Posterior vena cava (tissue), 2 donors: ENCODE measurements at places on chromosomes 11 and 22. TPM values are rescaled to one million over a fixed set of nuclear protein-coding genes. Genes with fewer than 3 reads are reported as not detected.

The TANGO2 gene
- 31.1 TPM for total RNA-seq

DNA sequence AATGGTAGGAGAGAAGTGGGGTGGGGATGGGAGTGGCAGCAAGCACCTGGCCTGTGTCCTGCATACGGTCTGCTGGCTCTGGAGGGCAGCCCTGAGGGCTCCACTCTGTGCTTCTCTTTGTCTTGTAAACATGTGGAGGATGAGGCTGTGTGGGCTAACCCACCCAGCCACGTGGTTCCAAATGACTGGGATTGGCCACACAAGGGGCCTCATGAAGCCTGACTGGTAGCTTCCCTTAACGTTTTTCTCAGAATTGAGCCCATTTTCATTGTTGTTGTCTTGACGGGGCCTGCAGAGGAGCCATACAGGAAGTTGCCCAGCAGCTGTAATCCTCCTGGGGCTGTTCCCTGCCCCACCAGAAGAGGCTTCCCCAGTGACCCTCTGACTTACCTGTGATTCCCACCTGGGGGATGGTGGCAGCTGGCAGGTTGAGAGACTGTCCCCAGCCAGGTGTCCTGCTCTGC, 18.0 kb downstream of the DERL3 start:
- DNase-seq = no peak

GRCh38 chr11:33866936-33867335, 24.9 kb downstream of the LMO2 start:
- no peak for DNase-seq

The FAM83F gene
- not detected for total RNA-seq

The PLEKHB1 gene
- total RNA-seq = 2.8 TPM

DNA sequence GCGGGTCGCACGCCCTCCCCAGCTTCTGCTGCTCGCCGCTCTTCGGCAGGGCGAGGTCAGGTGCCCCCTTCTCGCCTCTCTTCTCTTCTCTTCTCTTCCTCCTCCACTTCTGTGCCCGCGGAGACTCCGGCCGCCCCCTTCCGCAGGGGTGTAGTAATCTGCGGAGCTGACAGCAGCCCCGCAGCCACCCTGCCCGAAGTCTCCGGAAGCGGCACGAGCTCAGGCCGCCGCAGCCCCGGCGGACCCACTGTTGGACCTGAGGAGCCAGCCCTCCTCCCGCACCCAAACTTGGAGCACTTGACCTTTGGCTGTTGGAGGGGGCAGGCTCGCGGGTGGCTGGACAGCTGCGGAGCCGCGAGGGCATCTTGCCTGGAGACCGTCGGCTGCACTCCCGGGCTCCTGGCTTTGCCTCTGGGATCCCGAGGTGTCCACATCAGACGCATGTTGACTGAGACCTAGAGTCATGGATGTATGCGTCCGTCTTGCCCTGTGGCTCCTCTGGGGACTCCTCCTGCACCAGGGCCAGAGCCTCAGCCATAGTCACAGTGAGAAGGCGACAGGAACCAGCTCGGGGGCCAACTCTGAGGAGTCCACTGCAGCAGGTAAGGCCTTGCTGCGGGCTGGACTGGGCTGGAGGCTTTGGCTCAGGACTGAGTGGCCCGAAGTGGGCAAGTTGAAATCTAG, 486 bp downstream of the STIM1 start:
- peak; percentile 89 for DNase-seq

GRCh38 chr11:126514061-126514693, 158.7 kb downstream of the ST3GAL4 start:
- DNase-seq = peak; percentile 37

DNA sequence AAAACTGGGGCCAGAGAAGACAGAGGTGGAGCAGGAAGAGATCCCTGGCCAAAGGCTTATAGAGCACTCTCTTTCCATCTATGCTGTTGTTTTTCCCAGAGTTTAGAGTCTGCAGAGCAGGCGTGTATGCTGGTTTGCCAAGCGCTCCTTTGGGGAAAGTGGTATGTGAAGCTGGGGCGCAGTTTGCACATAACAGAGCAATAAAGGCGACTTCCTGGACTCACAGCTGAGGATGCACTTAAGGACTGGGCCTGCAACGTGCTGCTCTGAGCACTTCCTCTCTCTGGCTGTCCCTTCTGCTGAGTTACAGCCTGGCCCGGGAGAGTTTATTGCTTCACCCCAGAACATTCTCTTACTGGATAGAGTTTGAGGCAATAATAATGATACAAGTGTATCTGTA, 41.7 kb downstream of the THAP12 start:
- DNase-seq = peak; percentile 92

GRCh38 chr22:28574159-28574788, 105.4 kb downstream of the TTC28 start:
- DNase-seq = no peak

The SAA1 gene
- total RNA-seq = 209 TPM

DNA sequence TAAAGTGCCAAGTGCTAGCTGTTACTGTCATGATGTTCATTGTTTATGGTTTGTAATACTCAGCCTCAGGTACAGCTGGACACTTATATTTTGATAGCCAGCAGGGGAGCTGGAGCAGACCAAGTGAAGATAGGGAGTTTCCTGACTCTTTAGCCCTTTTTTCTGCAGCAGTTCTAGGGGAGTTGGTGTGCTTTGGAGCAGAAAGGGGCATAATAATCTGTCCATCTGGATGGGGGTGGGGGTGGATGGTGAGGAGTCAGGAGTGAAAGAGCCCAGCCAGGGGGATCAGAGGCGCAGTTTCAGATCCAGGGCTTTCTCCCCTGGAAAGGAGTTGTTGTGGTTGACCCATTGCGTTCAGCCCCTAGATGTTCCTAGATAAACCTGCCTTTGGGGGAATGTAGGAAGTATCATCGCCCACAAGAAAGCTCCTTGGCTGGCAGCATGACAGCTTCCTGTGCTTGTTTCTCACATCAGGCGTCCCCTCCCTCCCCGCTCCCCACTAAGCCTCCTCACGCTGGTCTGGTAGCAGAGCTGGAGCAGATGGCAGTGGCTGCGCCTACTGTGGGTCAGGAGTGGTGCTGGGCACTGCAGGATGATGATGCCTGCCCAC, 41.9 kb downstream of the MED15 start:
- DNase-seq = peak; percentile 57

The APIP gene
- 23.0 TPM for total RNA-seq

The ZNF280B gene
- total RNA-seq = 0.81 TPM

DNA sequence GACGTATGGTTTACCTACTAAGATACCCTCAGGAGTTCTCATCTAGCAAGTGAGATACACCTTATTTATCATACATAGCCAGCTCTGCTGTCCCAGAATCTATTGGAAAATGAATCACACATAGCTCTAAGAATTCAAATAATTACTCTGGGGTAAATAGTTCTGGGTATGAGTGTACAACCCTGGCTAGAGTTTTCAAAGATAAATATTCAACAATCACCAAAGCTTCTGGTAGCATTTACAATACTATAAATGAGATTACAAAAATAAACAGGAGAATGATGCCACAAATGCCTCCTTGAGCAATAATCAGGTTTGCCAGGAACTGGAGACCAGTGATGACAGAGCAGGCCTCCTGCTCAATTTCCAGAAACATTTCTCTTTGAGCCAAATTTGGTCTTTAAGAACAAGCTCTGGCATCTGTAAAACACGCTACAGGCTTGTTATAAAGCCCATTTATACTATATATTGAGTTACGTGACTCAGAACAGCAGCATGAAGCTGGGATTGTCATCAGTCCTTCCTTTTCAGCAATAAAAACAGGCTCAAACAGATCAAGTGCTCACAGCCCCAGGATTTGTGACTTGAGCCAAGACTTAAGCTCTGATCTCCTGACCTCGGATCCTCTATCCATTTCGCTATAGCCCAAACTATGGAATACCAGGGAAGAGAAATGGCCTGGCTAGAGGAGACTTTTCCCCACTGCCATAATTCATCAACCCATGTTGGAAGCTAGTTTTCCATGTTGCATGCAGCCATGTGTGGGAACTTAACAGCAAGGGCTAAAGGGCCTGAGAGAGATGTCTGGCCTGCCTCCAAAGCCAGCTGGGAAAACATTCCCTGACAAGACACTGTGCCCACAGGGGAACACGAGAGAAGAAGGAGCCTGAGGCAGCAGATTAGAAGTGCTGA, 19.7 kb downstream of the RAB30 start:
- DNase-seq = no peak

The ENTHD1 gene
- not detected for total RNA-seq

- no peak for DNase-seq
These were observed 295.6 kb downstream of the DDX10 start for GRCh38 chr11:108960501-108960900.

DNA sequence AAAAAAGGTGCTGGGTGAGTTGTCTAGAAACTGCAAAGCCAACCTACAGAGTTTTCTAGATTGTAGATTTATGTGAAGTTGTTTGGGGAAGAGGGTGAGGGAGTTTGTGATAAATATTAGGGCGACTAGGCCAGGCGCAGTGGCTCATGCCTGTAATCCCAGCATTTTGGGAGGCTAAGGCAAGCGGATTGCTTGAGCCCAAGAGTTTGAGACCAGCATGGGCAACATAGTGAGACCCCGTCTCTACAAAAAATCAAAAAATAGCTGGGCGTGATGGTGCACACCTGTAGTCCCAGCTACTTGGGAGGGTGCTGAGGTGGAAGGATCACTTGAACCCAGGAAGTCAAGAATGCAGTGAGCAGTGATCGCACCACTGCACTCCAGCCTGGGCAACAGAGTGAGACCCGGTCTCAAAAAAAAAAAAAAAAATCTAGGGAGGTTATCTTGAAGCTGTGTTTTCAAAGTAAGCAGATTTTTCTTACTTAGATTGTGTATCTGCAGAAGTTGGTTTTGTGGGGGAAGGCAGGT, 844 bp downstream of the APOL6 start:
- no peak for DNase-seq

DNA sequence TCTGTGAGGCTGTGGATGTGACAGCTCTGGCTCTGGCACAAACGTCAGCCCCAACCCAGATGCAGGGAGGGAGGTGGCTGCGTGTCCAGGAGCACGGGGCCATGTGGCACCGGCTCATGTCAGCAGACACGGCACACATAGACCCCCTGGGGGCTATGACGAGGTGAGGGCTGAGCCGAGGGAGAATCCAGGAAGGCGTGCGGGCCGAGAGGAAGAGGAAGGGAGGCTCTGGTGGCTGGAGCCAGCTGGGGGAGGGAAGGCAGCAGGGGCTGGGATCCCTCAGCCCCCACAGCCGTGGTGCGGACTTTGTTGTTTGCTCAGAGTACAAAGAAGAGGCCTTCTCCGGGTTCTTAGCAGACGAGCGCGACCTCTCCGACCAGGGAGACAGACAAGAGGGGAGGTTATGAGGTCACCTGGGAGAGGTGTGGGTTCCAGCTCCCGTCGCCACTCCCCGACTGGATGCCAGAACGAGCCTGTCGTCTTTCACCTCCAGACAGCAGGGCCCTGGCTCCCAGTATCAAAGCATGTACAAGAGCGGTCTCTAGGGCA, 46.1 kb downstream of the CDKN1C start:
- no peak for DNase-seq

The CREBZF gene
- 31.7 TPM for total RNA-seq

DNA sequence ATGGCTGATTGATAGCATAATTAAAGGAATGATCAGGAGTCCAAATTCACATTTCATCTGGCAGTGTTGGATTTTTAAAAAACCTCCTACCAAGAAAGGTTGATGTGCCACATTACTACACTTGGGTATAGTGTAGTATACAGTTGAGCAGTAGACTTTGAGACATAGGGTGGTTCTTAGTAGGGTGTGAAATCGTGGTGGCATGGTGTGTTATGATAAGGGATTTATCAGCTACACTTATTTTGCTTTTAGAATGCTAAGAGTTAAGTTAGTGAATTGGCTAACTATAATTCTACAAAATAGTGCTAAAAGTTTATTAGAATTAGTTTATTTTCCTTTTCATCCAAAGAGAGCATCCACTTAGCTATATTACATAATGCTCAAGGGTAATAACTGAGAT, 13.1 kb downstream of the TBCEL start:
- no peak for DNase-seq

GRCh38 chr11:110297076-110297725, 787 bp upstream of the RDX start:
- DNase-seq = no peak

DNA sequence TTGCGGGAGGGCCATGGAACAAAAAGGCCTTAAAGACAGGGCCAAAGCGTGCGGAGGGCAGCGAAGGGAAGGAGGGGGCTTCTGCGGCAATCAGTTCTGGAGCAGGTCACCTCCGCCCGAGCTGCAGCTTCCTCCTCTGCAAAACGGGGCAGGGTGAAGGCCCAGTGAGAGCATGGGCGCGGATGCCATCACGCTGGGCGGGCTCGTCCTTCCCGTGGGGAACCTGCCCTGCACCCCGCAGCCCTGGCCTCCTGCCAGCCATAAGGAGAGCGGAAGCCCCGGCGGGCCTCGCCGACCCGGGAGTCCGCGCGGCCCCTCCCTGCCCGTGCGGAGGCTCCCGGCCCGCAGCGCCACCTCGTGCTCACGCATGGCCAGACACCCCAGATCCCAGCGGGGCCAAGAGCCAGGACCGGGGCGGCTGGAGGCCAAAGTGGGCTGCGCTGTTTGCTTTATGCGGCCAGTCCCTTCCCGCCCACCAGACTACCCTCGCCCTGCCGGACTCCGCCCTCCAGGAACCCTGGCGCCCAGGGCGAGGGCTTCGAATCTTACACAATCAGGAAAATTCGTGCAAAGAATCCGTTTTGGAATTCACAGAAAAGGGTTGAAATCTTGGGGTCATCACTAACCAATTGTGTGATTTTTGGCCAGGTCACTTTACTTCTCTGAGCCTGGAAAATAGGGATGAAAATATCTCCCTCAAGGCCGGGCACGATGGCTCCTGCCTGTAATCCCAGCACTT, 16.1 kb downstream of the TSKU start:
- DNase-seq = peak; percentile 97

DNA sequence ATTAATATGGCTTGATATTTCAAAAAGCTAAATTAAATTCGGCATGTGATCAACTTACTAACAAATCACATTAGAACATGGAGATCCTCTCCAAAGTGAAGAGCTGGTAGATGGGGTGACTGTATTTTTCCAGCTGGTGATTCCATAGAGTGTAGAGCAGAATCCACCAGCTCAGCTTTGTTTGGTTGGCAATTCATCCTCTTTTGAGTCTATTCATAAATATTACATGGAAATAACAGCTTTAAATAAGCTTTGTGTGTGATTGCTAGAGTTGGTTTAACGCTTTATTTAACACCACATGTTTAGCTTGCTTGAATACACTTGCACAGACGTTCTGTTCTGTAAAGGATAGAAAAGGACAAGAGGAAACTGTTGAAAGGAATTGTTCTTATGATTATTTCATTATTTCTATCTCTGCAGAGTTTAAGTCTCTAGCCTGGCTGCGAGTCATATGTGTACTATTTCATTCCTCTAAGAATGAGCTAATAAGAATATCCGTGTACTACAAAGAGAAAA, 738.3 kb upstream of the KIRREL3 start:
- DNase-seq = no peak

- no peak for DNase-seq
These were observed 756.6 kb upstream of the API5 start for GRCh38 chr11:42555190-42555589.
